ENCODE measurements at places on chromosomes 7 and 10.

DNA sequence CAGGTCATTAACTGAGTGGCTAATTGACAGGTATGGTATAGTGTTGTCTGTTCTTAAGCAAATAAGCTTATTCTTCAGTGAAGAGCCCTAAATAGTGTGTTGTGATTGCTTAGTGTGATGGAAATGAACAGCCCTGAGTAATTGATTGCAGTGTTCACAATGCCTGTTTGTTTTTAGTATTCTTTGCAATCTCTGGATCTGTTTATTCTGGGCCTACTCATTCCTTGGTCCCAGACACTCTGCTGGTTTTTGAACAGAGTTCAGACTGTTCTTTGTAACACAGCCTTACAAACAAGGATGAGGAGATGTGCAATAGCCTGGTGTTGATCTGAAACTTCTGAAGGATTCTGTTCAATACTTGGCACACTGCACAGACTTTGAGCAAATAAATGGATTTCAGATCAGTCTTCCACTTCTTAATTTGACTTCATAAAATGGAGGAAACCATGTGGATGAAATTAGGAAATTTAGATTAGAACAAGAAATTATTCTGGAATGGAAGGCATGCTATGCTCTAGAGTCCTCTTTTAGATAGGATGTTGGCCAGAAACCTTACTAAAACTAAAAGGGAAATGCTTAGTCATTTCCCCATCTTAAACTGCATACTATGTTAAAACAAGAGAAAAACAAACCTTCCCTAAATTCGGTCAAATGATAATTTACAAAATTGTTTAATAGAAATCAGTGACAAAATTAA lies 444.2 kb upstream of the SEMA3D start:
- DNase-seq: no peak

DNA sequence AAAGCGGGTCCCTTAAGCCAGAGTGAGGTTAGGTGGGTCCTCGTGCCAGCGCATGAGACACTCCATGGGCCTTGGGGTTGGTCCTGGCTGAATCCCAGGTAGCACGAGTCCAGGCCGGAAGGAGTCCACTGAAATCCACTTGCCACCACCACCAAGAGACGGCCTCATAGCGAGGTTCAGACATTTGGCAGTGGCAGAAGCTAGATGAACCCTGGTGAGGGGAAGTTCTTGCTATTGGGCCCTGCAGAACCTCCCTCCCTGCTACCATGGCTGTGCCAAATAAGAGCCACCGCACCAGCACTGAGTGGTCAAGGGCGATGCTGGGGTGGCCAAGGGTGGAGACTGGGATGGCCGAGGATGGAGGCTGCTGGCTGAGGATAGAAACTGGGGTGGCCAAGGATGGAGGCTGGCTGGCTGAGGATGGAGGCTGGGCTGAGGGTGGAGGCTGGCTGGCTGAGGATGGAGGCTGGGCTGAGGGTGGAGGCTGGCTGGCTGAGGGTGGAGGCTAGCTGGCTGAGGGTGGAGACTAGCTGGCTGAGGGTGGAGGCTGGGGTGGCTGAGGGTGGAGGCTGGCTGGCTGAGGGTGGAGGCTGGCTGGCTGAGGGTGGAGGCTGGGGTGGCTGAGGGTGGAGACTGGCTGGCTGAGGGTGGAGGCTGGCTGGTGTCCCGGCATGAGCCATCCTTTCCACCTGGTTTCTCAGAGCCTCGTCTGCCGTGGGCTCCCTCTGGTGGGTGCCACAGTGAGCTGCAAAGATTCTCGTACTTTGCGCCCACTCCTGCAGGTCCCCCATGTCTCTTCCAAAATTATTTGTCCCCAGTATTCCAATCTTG lies 88.2 kb downstream of the ELFN1 start:
- DNase-seq: peak; percentile 27

DNA sequence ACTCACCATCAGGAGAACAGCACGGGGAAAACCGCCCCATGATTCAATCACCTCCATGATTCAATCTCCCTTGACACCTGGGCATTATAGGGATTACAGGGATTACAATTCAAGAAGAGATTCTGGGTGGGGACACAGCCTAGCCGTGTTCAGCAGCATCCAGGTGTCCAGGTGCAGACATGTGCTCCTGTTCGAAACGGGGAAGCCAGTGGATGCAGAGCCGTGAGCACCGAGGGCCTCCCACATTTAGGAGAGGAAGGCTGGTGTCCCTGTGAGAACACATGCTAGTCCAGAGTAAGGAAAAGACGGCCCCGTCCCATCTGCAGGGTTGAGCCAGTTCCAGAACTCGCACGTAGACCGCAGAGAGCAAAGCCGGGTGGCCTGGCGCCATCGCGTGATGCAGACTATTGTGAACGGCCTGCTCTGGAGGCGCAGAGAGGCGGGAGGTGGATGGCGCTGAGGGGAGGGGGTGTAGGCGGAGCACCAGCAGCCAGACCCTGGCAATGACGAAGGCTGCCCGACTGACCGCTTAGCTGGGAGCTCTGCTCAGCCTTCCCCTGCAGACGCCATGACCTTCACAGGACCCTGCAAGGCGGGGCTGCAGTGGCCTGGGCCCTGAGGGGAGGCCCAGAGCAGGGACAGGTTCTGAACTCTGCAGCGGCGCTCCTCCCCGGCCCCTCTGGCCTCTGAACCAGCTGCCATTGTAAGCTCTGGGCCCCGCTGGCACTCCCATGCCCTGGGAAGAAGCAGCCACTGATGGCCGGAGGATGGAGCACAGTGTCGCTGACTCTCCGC lies 141.6 kb upstream of the TCERG1L start:
- DNase-seq: no peak

DNA sequence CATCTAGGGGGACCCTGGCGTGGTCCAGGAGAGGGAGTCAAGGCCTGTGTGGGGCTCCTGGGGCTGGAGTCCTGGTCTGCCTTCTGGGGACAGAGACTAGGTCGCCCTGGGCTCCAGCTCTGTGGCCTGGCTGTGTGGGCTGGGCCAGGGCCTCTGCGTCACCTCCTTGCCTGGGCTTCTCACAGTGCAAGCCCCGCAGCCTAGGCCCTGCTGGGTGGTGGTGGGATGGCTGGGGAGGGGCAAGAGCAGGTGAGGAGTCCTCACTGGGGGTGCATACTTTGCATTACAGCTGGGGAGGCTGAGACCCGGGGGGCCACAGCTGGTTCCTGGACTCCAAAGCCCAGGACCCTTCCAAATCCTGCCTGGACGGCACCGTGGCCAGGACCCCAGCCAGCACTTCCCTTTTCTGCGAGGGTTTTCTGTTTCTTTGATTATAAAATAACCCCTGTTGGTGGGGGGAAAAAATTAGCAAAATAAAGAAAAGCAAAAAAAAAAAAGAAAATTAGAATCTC lies 23.5 kb downstream of the PWWP2B start:
- DNase-seq: no peak

DNA sequence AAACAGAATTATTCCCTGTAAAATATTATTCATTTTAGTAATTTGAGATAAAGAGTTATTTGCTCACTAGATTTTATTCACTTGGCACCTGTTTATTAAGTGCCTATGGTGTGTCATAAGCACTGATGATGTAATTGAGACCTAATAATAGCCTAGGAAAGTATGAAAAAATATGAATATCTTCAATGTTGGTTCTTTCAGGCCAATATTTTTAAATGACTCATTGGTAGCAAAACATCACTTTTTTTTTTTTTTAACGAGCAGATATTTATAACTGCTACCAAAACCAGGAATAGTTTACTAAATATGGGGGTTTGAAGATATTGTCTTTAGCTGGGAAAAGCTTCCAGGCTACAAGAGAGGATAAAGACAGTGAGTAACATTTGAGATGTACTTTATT lies 228.0 kb downstream of the PRKG1 start:
- no peak for DNase-seq

- no peak for DNase-seq
Observed at GRCh38 chr10:97494863-97495506, 3.2 kb downstream of the MMS19 start.

DNA sequence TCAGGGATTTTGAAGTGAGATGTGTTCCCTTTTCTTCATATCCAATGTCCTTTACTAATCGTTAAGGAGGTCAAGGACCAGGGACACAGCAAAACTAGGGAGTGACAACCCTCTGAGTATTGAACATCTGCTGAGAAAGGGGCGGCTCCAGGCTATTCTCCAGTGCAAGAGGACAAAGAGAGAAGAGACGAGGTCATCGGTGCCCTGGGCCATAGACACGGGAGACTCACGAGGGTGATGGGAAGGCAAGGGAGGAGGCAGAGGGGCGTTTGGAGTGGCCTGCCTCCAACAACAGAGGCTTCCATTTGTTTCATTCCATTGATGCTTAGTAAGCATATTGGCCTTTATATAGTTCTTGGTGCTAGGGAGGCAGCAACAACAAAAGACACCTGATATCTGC lies 268.4 kb downstream of the CXCL12 start:
- DNase-seq: no peak

GRCh38 chr10:98568551-98568950 lies 121.8 kb upstream of the HPS1 start:
- DNase-seq: no peak

GRCh38 chr10:52752801-52753445 lies 19.7 kb downstream of the MBL2 start:
- DNase-seq: no peak

GRCh38 chr7:105618016-105618296 lies 36.7 kb upstream of the EFCAB10 start:
- DNase-seq: no peak

DNA sequence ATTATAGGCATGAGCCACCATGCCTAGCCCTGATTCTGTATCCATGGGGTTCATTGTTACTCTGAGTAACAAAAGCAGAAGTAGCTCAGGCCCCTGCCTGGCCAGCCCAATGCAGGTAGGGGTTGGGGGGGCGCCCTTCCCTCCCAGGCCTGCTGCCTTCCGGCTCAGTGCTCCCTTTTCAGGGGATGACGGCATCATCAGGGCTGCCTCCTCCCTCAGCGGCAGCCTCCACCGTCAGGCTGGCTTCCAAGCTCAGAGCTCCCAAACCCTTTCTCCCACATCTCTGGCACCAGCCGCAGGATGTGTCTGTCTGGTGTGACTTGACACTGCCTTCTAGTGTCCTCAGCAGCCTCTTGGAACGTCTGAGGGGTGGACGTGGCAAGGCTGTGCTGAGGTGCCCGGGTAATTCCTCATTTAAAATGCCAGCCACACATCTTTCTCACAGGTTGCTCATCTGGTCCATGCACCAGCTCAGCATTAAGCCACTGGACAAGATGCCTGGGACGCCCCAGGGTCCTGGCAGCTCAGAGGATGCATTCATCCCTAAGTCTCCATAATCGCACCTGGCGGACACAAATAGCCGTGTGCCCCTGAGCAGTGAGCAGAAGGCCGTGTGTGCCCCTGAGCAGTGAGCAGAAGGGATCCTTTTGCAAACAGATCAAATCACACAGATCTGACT lies 38.2 kb downstream of the PAPOLB start:
- DNase-seq: no peak

GRCh38 chr10:71262027-71262426 lies 49.7 kb downstream of the UNC5B start:
- no peak for DNase-seq

- DNase-seq: no peak
Observed at GRCh38 chr10:16975188-16975587, 154.4 kb downstream of the CUBN start.

DNA sequence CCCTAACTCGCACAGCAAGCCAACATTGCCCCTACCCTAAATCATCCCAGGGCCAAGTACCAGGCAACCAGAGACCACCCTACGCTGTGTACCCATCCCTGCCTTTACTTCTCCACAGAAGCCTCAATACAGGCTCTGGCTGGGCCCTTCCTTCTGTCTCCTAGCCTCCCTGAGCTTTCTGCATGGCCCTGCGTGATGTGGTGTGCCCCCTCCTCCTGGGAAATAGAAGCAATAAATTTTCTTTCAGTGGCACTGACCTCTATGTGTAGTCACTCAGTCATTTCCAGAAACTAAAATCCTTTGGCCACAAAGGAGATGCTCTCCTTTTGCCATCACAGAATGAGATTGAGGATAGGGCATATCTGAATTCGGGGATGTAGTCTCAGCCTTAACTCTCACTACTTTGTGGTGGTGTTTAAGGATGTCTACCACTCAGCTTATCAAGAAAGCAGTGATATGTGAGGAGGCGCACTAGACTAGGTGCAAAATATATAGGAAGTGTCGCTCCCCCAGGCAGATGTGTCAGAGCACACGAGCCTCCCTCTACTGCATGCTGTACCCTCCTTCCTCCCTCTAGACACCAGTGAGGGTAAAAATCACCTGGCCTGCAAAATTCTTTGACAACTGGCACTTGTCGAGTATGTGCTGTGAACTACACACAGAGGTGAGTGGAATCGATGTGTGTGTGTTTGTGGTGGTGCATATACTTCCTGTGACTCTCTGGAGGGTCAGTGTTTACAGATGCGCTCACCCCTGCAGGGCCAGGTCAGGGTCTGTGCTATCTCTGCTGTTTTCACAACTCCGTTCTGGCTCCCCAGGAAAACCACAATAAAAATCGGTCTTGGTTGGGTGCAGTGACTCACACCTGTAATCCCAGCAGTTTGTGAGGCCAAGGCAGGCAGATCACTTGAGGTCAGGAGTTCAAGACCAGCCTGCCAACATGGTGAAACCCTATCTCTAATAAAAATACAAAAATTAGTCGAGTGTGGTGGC lies 825.9 kb upstream of the IGFBP3 start:
- DNase-seq: no peak

GRCh38 chr7:39971924-39972323 lies 21.9 kb downstream of the CDK13 start:
- no peak for DNase-seq

GRCh38 chr10:100826983-100827818 lies 81.8 kb downstream of the PAX2 start:
- peak; percentile 95 for DNase-seq

GRCh38 chr10:121418126-121418777 lies 180.0 kb downstream of the FGFR2 start:
- no peak for DNase-seq

DNA sequence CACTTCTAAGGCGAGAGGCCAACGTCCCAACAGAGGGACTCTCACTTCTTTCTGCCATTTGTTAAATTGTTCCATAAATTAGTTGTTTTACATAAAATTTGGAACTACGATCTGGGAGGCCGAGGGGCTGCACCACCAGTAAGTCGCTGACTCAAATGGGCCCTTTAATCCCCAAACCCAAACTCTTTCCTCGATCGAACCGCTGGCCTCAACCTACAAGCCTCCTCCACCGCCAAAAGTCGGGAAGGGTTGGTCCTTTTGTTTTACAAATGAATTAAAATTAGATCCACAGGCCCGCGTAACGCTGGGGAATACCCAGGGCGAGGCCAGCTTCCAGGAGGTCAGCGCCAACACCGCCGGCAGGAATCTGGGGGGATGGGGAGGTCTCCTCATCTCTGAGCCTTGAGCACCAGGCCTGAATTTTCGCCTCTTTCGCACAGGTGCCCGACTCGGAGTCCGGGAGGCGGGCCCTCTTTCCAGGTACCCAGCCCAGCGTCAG lies 1.2 kb upstream of the FOXI2 start:
- no peak for DNase-seq

DNA sequence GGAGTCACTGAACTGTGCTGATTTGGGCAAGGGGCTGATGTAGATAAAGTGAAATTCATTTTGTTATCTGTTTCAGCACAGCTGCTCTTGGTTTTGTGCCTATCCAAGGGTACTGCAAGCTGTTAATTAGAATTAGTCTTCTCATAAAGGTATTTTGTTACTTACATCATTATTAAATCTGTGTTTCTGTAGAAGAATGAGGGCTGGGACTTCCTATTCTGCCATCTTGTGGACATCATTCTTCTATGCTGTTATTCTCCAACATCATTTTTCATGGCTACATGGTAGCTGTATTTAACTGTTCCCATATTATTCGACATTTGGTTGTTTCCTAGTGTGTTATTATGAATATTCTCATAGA lies 76.2 kb upstream of the CCDC71L start:
- no peak for DNase-seq

- no peak for DNase-seq
Observed at GRCh38 chr7:137976696-137977095, 25.2 kb downstream of the CREB3L2 start.

All from 8988T (cell line).